Stimulated activated CD8-positive, alpha-beta memory T cell treated with anti-CD3 and anti-CD28 coated beads, Interleukin-15, amount 100 ng/mL, for 1 hour (primary cell): ENCODE measurements at places on chromosomes 6 and 20.

DNA sequence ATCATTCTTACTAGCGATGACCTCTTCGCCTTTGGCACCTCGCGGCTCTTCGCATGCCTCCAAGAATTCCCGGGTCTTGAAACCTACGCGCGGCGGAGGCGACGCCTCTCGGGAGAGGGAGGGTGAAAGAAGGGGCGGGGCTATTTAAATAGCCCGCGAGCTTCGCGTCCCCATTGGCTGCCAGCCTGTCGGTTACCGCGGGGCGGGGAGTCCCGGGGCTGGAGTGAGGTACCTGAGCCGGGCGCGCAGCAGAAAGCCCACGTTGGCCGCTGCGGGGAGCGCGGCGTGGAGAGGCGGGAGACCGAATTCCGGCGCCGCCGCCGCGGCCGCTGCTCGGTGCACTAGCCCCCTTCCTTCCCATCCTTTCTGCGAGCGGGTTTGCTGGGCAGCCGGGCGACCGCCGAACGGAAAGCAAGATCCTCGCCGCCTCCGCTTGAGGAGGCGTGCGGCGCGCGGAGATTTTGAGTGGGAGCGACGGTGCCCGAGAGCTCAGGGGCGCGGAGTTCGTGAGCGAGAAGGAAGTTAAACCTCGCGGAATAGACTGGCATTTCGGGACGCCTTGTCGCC, at the start of gene BMP6:
TSS of gene BMP6 (plus strand) at position 251 of the 567 bp plus-strand sequence. CDS start 857 bp downstream, outside the sequence.
- DNase-seq = no peak

- DNase-seq = no peak
Observed at GRCh38 chr20:44624743-44625271, 26.7 kb downstream of the ADA start.

DNA sequence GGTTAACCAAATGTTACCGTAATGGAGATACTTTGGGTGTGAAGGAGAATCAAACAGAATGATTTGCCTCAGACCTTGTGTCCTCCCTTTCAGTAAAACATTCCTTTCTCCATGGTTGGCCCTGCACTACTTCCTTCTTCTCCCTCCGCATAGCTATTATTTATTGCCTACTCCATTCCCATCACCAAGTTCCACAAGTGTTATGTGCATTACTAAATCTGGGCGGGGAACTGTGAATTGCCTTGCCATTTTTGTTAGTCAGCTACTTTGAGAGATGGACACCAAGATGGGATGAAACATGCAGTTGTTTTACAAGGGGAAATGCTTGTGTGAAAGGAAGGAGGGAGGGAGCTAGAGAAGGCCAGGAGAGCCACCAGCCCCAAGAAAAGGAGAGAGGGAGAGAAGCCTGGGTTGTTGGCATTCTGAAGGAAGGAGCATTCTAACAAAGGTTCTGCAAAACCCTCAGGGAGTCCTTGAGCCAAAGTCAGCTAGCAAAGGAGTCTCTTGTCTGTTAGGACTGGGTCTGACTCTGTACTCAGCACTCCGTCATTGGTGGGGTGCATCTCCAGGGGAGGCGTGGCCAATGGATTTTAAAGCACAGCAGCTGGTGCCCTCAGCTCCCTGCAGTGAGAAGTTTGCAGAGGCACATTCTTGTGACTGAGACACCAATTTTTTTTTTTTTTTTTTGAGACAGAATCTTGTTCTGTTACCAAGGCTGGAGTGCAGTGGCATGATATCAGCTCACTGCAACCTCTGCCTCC, 83.6 kb upstream of the CHD6 start:
- DNase-seq = no peak

DNA sequence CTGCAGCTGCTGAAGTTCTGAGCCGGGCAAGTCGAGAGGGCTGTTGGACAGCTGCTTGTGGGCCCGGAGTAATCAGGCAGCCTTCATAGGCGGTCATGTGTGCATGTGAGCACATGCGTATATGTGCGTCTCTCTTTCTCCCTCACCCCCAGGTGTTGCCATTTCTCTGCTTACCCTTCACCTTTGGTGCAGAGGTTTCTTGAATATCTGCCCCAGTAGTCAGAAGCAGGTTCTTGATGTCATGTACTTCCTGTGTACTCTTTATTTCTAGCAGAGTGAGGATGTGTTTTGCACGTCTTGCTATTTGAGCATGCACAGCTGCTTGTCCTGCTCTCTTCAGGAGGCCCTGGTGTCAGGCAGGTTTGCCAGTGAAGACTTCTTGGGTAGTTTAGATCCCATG, 21.2 kb upstream of the MAPK13 start:
- no peak for DNase-seq

GRCh38 chr20:4607287-4607713, 114.4 kb upstream of the PRND start:
- DNase-seq = peak; percentile 30

DNA sequence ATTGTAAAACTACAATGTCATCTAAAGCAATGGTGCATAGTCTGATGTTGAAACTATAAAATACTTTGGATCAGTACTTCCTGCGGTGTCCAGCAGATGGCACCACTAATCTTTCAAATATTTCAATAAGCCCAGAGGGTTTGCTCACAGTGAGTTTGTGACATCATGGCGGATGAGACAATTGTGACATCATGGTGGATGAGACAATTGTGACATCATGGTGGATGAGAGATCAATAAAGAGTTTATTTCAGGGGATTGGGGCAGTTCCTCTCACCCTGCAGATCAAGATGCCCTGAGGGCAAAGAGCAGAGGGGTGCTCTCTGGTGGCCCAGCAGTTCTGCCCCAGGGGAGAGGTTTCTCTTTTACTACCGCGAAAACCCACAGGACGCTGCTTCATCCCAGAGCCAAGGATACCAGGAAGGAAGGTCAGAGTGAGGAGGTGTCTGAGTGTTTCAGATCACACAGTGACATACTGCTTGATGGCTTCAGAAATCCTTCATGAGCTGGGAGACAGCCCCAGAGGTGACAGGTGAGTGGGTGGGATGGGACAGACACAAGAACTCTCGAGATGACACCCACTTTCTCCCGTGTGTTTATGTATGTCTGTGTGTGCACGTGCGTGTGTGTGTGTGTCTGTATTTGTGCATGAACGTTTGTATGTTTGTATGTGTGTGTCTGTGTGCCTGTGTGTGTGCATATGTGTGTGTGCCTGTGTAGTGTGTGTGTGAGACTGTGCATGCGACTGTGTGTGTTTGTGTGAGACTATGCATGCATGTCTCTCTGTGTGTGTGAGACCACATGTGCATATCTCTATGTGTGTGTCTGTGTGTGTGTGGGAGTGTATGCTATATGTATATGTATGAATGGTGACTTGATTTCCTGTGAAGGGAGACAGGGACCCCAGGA, 7.3 kb upstream of the ULBP2 start:
- DNase-seq = peak; percentile 56

- no peak for DNase-seq
Observed at GRCh38 chr6:14638906-14639761, 521.6 kb downstream of the CD83 start.

- no peak for DNase-seq
Observed at GRCh38 chr6:152472325-152472724, 164.8 kb downstream of the SYNE1 start.

GRCh38 chr20:19761841-19762240, 3.8 kb downstream of the RIN2 start:
- DNase-seq = no peak

GRCh38 chr6:140462453-140463311, 1088.2 kb upstream of the CITED2 start:
- DNase-seq = no peak

DNA sequence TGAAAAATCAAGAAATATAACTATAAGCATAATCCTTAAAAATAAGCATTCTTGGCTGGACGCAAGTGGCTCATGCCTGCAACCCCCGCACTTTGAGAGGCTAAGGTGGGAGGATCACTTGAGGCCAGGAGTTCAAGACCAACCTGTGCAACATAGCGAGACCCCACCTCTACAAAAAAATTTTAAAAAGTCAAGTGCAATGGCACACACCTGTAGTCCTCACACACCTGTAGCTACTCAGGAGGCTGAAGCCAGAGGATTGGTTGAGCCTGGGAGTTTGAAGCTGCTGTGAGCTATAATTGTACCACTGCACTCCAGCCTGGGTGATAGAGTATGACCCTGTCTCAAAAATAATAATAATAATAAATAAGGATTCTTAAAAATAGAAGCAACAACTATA, 109.0 kb downstream of the KHDC1L start:
- DNase-seq = no peak

GRCh38 chr6:89299466-89299850, 15.6 kb downstream of the GABRR2 start:
- no peak for DNase-seq

- DNase-seq = no peak
Observed at GRCh38 chr20:49562311-49563014, 5.5 kb downstream of the PTGIS start.

GRCh38 chr6:125439512-125439911, 137.7 kb upstream of the HDDC2 start:
- DNase-seq = no peak

GRCh38 chr6:2245877-2246863, 765 bp upstream of the GMDS start:
- DNase-seq = peak; percentile 3

- DNase-seq = no peak
Observed at GRCh38 chr6:73537677-73538076, 16.8 kb upstream of the EEF1A1 start.

- no peak for DNase-seq
Observed at GRCh38 chr6:20180935-20181334, 31.3 kb downstream of the MBOAT1 start.

GRCh38 chr20:34562641-34563040, 4.1 kb downstream of the MAP1LC3A start:
- DNase-seq = no peak

DNA sequence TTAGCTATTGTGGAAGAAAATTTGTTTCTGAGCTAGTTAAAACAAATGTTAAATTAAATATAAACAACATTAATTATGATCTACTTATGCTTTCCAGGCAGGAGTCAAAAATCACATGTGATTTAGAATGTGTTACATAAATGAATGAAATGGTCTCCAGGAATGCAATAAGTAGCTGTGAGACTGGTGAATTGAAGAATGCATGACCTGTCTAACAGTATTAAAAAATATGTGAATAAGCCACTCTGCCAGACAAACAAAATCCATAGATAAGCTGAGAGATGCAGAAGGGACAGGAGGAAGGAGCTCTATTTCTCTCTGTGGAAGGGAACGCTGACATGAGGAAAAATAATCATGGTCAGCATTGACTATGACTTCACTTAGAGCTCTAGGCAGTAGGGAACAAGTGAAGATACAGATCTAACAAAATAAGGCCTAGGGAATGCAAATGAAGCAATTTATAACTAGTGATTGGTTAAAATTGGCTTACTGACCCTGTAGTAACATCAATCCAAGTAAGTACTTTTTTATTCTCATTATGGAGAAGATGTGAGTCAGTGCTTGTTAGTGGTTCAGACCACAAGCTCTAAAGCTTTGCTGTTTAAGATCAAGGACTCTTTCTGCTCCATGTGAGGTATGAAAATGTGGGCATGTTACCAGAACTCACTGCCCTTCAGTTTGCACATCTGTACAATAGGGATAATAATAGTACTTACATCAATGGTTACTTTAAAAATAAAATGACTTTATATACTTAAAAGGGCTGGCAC, 432.6 kb downstream of the MMUT start:
- no peak for DNase-seq

- DNase-seq = no peak
Observed at GRCh38 chr6:40163924-40164323, 229.7 kb upstream of the MOCS1 start.

GRCh38 chr20:58551631-58552030, 36.4 kb upstream of the APCDD1L start:
- no peak for DNase-seq

- DNase-seq = no peak
Observed at GRCh38 chr6:167499161-167499660, 174.3 kb downstream of the TTLL2 start.

- DNase-seq = no peak
Observed at GRCh38 chr6:74755778-74756177, 450.1 kb downstream of the COL12A1 start.

DNA sequence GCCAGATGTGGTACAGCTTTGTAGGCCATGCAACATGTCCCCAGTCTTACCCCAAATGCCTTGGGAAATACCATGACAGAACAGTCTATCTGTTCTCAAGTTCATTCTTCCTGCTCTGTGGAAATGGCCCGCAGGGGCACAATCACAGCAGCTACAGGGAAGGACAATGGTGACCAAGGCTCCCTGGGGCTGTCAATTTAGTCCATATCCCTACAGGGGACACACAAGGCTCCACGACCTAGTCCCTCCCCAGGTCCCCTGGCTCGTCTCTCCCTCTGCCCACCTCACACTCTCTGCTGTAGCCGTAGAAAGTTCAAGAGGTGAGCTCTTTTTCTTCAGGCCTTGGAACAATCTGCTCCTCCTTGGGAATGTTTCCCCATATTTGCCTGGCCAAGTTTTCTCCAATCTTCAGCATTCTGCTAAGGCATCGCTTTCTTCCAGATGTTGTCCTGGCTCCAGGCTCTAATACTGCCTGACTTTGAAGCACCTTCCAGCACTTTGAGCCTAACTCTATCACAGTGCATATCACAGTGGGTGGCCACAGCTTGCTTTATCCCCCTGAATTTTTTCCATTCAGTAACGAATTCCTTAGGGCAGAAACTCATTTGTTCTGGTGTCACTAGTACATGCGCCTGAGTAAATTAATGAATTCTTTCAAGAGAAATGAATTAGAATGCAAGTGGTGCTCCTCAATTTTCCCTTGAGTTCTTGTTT, 92.6 kb downstream of the MAP3K7 start:
- no peak for DNase-seq

DNA sequence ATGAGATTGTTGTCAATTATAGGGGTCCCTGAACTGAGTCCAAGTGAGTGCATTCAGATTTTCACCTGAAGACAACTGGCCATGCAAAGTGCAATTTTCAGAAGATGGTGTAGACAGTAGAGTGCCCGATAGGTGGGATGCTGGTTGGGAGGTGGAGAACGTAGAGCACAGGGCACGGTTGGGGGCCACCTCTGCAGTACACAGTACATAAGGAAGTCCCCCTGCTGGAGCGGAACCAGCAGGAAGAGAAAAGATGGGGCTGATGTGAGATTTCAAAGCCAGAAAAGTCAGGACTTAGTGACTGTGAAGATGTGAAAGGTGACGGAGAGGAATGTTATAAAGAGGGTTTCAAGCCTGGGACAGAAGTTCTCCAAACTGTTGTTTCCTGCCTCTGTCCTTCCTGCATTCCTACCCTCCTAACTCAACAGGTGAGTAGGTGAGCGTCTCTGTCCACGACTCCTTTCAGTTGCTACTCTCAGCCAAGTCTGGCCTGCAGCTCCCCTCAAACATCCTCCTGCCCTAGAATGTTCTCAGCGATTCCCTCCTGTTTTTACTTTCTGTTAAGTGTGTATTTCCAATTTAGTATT, 330.8 kb downstream of the PRL start:
- DNase-seq = no peak
